ENCODE measurements at places on chromosomes 13 and 19.
A peak's percentile ranks its signal among the peaks of the same experiment; 100 is the strongest.

DNA sequence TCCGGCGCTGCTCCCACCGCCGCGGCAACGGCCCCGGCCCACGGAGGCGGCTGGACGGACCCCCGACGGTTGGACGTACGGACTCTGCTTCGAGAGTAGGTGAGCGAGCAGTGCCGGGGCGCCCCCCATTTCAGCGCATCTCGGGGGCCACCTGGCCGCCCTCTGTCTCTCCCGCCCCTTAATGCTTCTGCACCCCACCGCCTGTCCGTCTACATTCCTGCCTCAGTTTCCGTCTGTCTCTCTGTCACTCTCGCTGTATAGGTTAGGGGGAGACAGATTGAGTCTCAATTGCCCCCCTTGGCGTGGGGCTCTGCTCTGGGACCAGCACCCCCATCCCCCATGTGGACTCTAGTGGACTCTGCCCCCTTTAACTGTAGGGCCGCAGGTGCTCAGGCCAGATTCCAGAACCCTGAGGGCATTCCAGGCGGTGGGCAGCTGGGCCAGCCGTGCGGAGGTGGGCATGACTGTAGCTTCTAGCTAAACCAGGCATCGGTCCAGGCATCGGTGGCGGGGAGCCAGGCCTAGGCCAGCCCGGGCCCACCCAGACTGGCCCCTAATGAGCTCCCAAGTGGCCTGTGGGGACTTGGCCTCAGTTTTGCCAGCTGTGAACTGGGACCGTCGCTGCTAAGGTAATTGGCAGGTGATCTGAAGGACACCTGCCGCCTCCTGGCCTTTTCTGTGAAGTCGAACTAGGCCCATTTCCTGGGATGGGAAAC is 373 bp downstream of the TNFAIP8L1 start:
- DNase-seq = no peak

GRCh38 chr19:6501740-6502648 is at the start of gene TUBB4A:
TUBB4A (minus strand) TSS chr19:6502309; CDS start chr19:6502212, 97 bp downstream.
- DNase-seq = no peak

DNA sequence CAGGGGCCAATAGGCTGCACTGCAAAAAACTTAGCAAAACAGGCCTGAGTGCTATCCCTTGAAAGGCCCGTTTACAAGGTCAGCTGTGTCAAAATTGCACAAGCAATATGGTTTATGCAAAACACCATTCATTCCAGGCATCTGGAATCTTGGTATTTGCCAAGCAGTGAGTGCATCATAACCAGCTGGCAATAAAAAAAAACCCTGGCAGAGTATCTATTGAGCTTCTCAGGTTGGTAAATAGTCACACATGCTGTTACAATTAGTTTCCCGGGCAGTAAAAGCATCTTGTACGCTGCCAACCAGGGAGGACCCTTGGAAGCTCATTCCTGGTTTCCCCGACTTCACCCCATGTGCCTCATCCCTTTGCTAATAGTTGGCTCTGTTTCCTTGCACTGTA is 21.3 kb downstream of the ZNF77 start:
- DNase-seq = no peak

GRCh38 chr13:75372923-75373841 is 108.8 kb downstream of the TBC1D4 start:
- no peak for DNase-seq

- no peak for DNase-seq
These were observed 115.6 kb downstream of the SLC7A1 start for GRCh38 chr13:29479716-29480492.

DNA sequence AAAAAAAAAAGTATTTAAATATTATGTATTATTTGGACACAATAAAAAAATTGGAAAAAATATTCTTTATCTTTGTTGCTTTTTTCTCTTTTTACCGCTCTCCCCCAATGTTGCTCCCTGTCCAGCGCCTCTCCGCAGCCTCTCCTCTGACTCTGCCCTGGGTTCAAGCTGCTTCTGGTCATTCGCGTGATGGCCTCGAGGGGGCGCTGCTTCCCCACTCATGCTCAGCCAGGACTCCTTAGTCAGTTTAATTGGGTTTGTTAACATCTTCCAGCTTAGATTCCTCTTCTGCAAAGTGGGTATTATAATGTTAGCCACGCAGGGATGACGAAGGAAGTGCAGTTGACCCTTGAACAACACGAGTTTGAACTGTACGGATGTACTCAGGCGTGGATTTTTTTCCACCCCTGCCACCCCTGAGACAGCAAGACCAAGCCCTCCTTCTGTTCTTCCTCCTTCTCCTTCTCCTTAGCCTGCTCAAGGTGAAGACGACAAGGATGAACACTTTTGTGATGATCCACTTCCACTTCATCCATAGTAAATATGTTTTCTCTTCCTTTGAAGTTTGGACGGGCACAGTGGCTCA is 4.9 kb upstream of the NWD1 start:
- peak; percentile 40 for DNase-seq

DNA sequence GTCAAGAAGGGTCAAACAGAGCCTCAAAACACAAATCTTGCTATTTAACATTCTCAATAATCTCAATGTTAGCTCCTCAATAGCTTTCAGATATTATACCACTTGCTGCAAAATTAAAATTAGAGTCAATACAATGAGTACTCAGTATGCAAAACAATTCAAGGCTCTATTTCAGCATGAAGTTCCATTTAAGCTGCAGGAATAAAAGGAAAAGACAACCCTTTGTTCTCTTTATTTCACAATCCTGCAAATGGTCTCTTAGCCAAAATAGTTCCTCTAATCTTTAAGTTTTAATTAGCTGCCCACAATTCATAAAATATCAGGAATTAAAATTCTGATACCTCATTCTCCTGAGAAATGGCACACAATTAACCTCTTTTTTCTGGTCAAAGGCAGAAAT is 40.5 kb upstream of the DCT start:
- DNase-seq = no peak

DNA sequence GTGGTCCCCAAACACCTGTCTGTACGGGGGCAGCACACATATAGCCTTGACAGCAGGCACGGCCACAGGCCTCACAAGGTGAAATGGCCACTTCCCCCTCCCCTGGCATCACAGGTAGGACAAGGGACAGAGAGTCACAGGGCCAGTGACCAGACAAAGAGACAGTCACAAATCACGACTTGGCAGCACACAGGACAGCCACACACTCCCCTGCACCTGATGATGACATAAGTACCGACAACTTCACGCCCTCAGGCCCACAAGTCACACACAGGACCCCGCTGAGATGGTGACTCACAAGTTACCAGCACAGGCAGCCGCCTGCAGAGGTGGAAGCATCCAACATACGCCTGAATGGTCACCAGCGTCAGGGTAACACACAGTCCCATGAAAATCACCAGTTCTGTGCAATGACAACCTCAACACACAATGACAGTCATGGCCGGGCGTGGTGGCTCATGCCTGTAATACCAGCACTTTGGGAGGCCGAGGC is 16.5 kb downstream of the TYK2 start:
- DNase-seq = no peak

- DNase-seq = no peak
These were observed 809.0 kb upstream of the SLITRK5 start for GRCh38 chr13:86862137-86862536.

GRCh38 chr13:59963383-59963782 is 200.3 kb downstream of the DIAPH3 start:
- DNase-seq = no peak

- no peak for DNase-seq
These were observed 2.7 kb downstream of the FCHO1 start for GRCh38 chr19:17753976-17754375.

GRCh38 chr13:82259284-82259683 is 1623.0 kb downstream of the SLITRK1 start:
- no peak for DNase-seq

DNA sequence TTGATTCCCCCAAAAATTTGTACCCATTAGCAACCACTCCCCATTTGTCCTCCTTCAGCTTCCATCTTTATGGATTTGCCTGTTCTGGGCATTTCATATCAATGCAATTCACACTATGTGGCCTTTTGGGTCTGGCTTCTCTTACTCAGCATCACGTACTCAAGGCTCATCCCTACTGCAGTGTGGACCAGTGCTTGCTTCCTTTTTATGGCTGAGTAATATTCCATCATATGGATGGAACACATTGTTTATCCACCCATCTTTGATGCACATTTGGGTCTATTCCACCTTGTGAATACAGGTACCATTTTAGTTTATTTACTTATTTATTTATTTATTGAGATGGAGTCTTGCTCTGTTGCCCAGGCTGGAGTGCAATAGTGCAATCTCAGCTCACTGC is 12.5 kb upstream of the PIK3R2 start:
- no peak for DNase-seq

DNA sequence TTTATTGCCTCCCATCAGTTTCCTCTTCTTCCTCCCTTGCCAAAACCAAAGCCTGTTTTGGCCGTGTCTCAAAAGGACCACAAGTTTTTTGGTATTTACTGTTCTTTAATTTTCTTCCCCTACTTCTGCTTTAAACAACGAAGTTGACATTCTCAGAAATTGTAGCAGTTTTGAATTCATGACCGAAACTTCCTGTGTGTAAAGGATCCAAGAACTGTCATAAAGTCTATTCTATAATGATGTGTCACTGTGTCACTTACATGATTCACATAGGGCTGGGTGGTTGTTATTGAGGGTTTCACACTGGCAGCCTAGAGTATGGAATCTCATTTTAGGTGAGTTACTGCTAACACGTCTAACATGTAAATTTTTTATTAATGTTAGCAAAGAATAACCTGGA is 741.0 kb upstream of the KLHL1 start:
- no peak for DNase-seq

GRCh38 chr19:48719263-48720171 is at the start of gene MAMSTR:
MAMSTR (minus strand) TSS chr19:48719725; CDS start chr19:48719031, 694 bp downstream.
- no peak for DNase-seq

DNA sequence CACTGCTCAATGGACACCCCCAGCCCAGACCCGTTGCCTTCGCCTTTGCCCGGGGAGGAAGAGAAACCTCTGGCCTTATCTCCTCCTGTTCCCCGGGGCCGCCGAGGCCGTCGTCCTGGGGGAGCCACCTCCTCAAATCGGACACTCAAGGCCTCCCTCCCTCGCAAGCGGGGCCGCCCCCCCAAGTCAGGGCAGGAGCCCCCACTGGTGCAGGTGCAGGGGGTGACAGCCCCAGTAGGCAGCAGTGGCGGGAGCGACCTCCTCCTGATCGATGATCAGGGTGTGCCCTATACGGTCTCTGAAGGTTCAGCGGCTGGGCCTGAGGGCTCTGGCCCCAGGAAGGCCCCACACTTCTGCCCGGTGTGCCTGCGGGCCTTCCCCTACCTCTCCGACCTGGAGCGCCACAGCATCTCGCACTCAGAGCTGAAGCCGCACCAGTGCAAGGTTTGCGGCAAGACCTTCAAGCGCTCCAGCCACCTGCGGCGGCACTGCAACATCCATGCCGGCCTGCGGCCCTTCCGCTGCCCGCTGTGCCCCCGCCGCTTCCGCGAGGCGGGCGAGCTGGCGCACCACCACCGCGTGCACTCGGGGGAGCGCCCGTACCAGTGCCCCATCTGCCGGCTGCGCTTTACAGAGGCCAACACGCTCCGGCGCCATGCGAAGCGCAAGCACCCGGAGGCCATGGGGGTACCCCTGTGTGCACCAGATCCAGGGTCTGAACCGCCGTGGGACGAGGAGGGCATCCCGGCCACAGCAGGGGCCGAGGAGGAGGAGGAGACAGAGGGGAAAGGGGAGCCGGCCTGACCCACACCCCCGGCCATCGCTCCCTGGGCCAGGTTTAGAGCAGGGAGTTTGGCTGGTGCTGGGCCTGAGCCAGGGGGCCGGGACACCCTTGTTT is 2.3 kb downstream of the ZNF524 start:
- DNase-seq = no peak

GRCh38 chr13:112928972-112929782 is 39.8 kb upstream of the MCF2L start:
- no peak for DNase-seq

DNA sequence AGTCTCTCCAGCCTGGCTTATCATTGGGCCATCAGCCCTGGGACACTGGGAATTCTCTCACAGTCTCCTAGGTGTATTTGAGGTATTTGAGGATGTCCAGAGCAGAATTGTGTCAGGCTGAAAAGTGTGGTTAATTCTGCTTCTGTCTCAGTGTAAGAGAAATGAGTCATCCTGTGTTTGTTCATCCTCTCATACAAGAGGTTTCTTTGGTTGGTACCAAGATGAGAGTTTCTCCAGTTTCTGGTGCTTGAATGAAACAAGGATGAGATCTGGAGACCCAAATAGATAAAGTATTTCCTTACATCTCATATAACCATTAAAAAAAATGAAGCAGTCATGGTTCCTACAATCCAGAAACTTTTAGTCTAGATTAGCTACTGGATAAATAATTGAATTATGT is 7.7 kb downstream of the ZNF253 start:
- DNase-seq = no peak

- no peak for DNase-seq
These were observed 24.4 kb upstream of the URAD start for GRCh38 chr13:28012896-28013295.

GRCh38 chr19:43751466-43752220 is 3.1 kb downstream of the SMG9 start:
- no peak for DNase-seq

DNA sequence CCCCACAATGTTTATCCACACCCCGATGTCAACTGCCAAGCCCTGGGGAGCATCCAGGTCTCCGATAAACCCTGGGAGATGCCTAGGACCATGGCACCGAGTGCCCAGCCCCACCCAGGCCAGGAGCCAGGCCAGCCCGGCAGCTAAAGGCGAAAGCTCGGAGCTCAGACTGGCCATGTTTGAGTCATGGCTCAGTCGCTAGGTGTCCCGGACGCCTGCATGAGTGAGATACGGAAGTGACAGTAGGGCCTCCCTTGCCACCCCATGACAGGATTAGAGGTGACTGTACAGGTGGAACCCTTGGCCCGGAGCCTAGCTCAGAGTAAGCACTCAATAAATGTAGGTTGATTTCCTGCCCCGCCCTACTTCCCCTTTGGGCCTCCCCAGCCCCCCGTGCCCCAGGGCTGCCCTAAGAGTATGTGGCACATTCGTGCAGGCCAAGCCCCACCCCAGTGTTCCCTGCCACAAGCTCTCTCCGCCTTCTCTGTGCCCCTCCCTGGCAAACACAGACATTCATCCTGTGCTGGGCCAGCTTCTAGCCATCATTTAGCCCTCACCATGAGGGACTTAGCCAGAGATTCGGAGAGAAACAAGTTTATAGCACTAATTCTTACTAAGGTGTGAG is 5.8 kb upstream of the TPM4 start:
- peak; percentile 94 for DNase-seq

- no peak for DNase-seq
These were observed 10.9 kb upstream of the ZBTB32 start for GRCh38 chr19:35693422-35693821.

DNA sequence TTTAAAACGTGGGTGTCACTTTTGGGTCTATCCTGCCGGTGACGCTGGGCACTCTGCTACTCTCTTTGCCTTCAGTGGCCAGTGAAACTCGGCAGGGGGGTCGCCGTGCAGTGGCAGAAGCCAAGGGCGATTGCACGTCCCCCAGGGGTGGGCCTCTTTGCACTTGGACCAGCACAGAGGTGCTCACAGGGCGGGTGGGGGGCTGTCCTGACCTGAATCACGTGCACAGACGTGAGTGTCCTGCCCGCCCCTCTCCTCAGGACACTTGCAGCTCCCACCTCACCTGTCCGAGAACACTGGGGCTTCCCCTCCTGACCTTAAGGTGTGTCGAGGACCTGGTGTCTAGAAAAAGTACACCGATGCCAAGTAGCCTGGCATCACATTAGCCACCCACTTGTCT is 16.1 kb downstream of the COL4A1 start:
- no peak for DNase-seq

- DNase-seq = no peak
These were observed 49.0 kb downstream of the ARHGEF18 start for GRCh38 chr19:7397687-7398086.

GRCh38 chr13:26025196-26025595 is 26.6 kb downstream of the SHISA2 start:
- DNase-seq = no peak
